ENCODE measurements at places on chromosomes 13 and 19.

GRCh38 chr13:111131611-111132010 is 16.5 kb downstream of the ARHGEF7 start:
- no peak for DNase-seq

DNA sequence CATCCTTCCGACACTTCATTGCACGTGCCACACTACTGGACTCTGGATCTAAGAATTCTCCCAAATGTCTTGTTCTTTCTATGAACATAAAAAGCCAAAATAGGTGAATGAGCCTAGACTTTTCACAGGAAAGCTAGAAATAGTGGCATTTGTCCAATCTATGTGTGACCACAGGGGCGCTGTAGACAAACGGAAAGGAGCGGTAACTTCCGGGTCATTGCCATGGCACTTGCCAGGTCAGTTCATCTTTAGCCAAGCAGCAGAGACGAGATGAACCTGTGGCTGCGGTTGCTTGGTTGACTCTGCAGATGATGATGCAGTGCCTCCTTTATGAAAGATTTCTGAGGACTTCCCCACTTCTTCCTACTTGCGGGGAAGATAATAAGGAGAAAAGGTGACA is 65.6 kb downstream of the ADGRE1 start:
- DNase-seq, result no peak

GRCh38 chr13:49240017-49240416 is 7.7 kb upstream of the CDADC1 start:
- DNase-seq, result no peak

- DNase-seq, result peak; percentile 67
Measured at GRCh38 chr19:23075031-23075733, 41.6 kb upstream of the ZNF730 start.

DNA sequence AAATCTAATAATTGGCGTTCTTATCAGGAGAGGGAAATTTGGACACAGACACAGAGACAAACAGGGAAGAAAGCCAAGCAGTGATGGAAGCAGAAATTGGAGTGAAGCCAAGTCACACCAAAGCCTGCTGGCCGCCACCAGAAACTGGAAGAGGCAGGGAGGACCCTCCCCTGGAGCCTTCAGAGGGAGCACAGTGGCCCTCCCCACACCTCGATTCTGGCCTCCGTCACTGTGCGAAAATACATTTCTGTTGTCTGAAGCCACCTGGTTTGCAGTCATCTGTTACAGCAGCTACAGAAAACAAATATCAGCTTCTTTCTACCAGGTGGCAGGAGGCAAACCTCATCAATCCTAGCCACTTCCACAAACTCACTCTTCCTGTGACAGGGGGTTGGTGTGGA is 8.3 kb upstream of the TLE6 start:
- DNase-seq, result peak; percentile 95

GRCh38 chr19:5343848-5344247 is 3.2 kb upstream of the PTPRS start:
- DNase-seq, result no peak

GRCh38 chr13:35343417-35343816 is 133.1 kb downstream of the MAB21L1 start:
- DNase-seq, result no peak

DNA sequence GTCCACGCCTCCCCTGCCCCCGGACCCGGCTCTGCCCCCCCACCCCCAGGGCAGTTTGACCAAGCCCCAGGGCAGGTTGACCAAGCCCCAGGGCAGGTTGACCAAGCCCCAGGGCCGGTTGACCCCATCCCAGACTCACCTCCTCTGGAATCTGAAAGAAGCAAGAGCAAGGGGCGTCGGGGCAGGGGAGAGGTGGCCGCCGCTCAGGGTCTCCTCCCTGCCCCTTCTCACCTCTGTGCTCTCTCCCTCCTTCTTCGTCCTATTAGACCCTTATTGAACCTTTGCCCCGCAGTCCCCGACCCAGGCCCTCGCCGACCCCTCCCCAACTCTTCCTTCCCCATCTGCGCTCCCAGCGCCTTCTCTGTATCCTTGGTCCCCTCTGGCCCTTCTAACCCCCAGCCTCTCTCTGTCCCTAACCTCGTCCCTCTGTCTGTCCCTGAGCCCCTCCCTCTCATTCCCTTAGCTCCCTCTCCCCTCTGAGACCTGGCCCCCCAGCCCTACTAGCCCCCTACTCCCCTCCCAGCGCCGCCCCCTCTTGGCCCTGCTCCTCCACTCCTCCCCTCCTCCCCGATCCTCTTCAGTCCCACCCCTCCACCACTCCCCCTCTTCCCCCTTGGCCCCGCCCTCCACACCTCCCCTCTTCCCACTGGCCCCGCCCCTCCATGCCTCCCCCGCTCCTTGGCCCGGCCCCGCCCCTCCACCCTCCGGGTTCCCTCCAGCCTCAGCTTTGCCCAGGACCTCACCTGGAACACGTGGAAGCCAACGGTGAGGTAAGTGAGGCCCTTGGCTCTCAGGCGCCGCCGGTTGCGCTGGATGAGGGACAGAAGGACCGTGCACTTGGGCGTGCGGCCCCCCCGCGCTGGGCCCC is 7.6 kb downstream of the CAPN12 start:
- DNase-seq, result no peak

DNA sequence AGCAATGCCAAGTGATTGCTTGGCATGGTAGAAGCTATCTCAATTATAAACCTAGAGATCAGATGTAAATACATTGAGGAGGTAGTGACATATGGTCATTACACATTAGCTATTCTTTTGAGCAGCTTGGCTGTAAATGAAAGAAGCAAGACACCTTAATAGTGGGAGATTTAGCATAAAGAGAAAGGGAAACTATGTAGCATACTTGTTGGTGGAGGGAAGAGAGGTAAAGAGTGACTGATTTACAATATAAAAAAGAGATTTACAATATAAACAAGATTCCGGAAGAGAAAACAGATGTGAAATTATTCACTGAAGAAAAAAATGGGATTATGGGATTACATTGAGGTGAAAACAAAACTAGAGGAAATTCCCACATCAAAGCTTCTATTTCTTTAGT is 2009.6 kb downstream of the OLFM4 start:
- DNase-seq, result no peak

Data from NCI-H1092 (cell line).